Activated T-cell treated with anti-CD3 and anti-CD28 coated beads, Interleukin-2, amount 50 U/mL, for 48 hours (primary cell): ENCODE measurements at places on chromosomes 2 and 18.

GRCh38 chr2:48569433-48569832, 39.5 kb downstream of the STON1 start:
- DNase-seq: no peak

DNA sequence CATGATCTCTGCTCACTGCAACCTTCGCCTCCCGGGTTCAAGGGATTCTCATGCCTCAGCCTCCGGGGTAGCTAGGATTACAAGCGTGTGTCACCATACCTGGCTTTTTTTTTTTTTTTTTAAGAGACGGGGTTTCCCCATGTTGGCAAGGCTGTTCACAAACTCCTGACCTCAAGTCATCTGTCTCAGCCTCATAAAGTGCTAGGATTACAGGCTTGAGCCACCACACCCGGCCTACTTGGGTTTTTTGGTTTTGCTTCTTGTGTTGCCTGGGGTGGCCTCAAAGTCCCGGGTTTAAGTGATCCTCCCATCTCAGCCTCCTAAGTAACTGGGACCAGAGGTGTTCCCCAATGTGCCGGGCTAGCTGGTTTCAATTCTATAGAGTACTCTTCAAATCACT, 64.6 kb downstream of the NAPG start:
- DNase-seq: no peak

- no peak for DNase-seq
Measured at GRCh38 chr2:42839809-42840501, 47.6 kb upstream of the HAAO start.

GRCh38 chr18:60537074-60537473, 164.5 kb upstream of the MC4R start:
- no peak for DNase-seq

GRCh38 chr2:200125444-200126284, 170.3 kb downstream of the MAIP1 start:
- DNase-seq: no peak
